ENCODE measurements at places on chromosomes 11 and 22.

- no peak for DNase-seq
Measured at GRCh38 chr11:128745311-128746136, 51.7 kb downstream of the FLI1 start.

- DNase-seq = peak; percentile 97
Measured at GRCh38 chr11:66981976-66982578, 7.0 kb downstream of the C11orf86 start.

- no peak for DNase-seq
Measured at GRCh38 chr11:44467931-44468330, 97.5 kb upstream of the CD82 start.

DNA sequence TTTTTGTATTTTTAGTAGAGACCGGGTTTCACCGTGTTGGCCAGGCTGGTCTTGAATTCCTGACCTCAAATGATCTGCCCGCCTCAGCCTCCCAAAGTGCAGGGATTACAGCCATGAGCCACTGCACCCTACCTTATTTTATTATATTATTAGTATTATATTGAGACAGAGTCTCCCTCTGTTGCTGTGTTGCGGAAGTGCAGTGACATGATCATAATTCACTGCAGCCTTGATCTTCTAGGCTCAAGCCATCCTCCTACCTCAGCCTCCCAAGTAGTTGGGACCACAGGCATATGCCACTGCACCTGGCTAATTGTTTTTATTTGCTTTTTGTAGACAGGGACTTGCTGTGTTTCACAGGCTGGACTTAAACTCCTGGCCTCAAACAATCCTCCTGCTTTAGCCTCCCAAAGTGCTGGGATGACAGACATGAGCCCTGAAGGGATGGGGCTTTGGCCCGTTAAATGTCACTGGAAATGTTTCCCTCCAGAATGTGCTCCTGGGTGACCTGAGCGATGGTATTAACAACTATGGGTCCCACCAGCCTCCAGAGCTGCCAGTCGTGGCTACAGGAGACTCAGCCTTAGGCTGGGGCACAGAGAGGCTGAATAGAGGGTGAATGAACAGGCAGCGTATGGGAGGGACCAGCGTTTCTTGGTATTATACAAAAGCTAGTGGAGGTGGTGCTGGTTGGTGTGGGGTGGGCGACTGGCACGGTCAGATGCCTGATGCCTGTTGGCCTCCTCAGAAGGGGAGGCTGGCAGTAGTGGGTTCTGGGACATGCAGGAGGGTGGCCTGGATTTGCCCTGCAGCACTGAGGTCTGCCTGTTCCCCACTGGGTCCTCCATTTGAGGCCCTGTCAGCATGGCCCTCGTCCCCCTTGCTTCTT, 7.3 kb downstream of the TANGO2 start:
- no peak for DNase-seq

GRCh38 chr11:69808667-69809086, 10.5 kb downstream of the FGF3 start:
- no peak for DNase-seq

DNA sequence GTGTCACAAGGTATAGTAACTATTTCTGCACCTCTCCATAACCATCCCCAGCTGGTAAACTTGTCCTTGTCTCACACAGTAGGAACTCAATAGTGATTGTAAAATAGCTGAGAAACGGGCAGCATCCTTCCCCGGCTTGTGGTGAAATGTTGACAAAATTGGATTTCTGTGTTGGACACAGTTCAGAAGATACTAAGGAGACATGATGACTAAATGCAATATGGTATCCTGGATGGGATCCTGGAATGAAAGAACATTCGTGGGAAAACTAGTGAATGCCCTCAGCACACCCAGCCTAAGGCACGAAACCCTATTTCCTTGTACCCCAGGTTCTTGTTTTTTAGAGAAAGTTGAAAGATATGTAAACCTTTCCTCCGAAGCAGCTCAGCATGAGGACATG, 18.8 kb upstream of the OPCML start:
- DNase-seq = no peak

DNA sequence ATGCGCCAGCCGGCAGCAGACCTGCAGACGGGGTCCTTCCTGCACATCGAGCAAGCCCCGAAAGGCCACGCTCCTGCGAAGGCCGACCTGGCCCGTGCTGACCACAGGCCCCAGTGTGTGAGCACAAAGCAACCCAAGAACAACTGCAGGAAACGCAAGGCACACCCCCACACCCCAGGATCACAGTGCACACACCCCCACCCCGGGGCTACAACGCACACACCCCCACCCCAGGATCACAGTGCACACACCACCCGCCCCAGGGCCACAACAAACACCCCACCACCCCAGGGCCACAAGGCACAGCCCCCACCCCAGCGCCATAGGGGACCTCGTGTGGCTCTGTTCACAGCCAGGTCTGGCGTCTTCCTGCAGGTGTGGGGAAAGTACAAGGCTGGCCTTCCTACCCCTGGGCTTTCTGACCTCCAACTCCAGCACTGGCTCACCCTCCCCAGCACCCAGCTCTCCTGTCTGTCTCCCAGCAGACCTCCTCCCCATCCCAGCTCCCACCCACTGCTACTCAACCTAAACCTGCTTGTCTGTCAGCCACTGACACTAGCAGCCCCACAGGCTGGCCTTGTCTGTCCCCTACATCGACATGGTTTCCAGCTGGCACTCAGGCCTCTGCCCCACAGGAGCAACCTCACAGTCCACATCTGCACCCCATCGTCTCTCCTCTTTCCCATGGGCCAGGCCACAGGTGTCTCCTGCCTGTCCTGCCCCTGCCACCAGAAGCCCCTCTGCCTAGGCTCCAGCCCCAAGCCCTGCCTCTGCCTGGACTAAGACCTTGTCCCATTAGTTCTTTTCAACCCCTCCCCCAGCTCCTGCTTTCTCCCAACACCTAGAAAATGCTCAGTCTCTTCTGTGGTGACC, 20.5 kb upstream of the EFCAB6 start:
- no peak for DNase-seq

GRCh38 chr11:77642228-77642627, 4.6 kb upstream of the CLNS1A start:
- no peak for DNase-seq

- DNase-seq = peak; percentile 29
Measured at GRCh38 chr11:76888989-76889388, 28.3 kb downstream of the ACER3 start.

- DNase-seq = no peak
Measured at GRCh38 chr22:23068832-23069385, 1.4 kb upstream of the GNAZ start.
